Activated CD4-positive, alpha-beta memory T cell treated with anti-CD3 and anti-CD28 coated beads for 36 hours (primary cell): ENCODE measurements at places on chromosomes 5 and 9. TPM values are rescaled to one million over a fixed set of nuclear protein-coding genes. Genes with fewer than 3 reads are reported as not detected.

CNTNAP3B gene
- not detected for total RNA-seq

DNA sequence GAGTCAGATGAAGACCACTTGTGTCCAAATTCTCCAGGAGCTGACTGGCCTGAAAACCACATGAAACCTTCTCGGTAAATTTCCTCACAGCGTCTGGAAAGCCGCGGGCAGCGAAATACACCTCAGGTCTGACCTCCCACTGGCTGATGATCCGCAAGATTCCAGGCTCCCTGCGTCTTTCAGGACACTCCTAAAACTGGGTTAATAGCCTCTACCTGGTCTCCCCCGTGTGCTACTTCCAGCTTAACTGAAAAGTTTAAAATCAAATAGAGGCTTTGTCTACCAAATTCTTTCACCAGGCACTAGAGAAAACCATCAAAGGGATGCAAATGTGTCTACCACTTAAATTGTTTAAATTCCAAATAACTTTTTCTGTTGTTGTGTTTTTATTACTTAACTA, 312.6 kb downstream of the DRD1 start:
- H3K27ac ChIP-seq, result no peak overlapping the region
- DNase-seq, result no peak
- H3K4me1 ChIP-seq, result no peaks in the 10 kb centered on the region
- peaks cover 4% of the 10 kb centered on the region for H3K27me3 ChIP-seq
- H3K36me3 ChIP-seq, result no peaks in the 10 kb centered on the region

- H3K4me1 ChIP-seq, result no peaks in the 10 kb centered on the region
- no peak overlapping the region for H3K27ac ChIP-seq
- H3K36me3 ChIP-seq, result no peaks in the 10 kb centered on the region
- no peak for DNase-seq
- H3K4me3 ChIP-seq, result no peak overlapping the region
These were observed 210.5 kb downstream of the PJA2 start for GRCh38 chr5:109199289-109199688.

ESM1 gene
- 0.56 TPM for total RNA-seq

FOXD4L3 gene
- total RNA-seq, result not detected

- H3K36me3 ChIP-seq, result peaks cover 1% of the 10 kb centered on the region
- peaks cover 3% of the 10 kb centered on the region for H3K4me1 ChIP-seq
- no peak overlapping the region for H3K4me3 ChIP-seq
- DNase-seq, result no peak
- H3K27me3 ChIP-seq, result no peaks in the 10 kb centered on the region
These were observed 279.7 kb upstream of the MSX2 start for GRCh38 chr5:174444479-174445188.

- no peaks in the 10 kb centered on the region for H3K4me1 ChIP-seq
- no peak for DNase-seq
- H3K27me3 ChIP-seq, result no peaks in the 10 kb centered on the region
These were observed 849.8 kb upstream of the CDH6 start for GRCh38 chr5:30343707-30344106.

DNA sequence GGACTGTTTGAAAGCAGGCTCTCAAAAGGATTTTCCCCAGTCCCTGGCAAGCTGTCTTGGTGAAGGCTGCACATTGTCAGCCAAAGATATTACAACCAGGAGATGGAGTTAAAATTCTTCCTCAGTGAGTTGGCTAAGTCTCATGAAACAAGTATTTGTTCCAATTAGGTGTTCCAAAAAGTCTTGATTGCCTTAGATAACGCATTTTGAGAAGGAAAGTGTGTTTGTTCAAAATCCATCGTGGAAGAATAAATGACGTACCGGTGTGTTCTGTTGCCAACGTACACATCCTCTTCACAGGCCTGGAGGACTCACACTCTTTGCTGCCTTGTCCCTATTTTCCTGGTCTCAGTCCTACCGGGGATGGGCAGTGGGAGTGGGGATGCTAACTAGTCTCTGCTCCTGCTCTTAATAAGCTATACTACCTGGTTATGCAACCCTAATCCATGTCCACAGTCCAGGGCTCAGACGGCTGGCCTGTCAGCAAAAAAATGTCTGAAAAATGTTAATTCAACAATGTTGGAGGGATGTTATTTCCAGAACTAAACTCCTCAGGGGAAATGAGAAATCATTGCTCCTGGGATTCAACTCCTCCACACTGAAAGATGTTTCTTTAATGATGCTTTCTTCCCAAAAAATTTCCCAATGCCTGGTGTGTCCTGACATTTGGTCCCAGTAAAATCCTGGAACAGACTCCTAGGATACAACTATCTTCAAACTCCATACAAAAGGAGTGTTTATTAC, 175.3 kb upstream of the KLF9 start:
- no peak for DNase-seq
- no peak overlapping the region for H3K27ac ChIP-seq
- H3K36me3 ChIP-seq, result no peaks in the 10 kb centered on the region
- no peak overlapping the region for H3K4me3 ChIP-seq
- H3K4me1 ChIP-seq, result no peaks in the 10 kb centered on the region

DNA sequence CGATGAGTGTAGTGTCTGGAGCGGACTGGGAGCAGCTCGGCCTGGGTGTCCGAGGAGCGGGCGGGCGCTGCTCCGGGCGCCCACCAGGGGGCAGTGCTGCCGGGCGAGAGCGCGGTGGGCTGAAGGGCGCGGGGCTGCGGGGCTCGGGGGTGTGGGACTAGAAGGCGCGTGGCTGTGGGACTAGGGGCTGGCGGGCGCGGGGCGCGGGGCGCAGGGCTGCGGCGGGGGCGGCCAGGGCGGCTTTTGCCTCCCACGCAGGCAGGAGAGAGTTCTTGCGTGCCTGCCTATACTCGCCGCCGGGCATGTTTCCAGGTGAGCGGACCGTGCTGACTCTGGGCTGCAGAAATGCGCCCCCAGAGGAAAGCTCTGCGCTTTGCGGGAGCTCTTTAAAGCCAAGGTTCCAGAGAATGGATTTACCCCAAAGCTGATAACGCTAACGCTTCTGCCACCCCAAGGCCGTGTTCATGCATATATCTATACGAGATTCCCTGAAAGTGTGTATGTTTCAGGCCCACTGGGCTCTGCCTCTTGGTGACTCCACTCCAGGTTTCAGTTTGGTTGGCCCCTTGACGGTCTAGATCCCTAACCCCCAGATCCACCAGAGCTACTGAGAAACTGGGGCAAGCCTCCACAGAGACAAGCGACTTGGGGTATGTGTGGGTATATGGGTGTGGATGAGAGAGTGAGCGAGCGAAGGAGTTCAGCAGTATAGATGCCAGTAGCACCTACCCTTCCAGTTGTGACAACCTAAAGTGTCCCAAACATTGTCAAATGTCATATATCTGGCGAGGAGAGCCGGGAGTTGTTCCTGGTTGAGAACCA, 56.2 kb downstream of the ACER2 start:
- peak; percentile 73 for DNase-seq
- peaks cover 7% of the 10 kb centered on the region for H3K4me1 ChIP-seq
- H3K36me3 ChIP-seq, result no peaks in the 10 kb centered on the region
- no peak overlapping the region for H3K27ac ChIP-seq
- peak overlapping the region; percentile 72 for H3K4me3 ChIP-seq

- H3K27me3 ChIP-seq, result peaks cover 24% of the 10 kb centered on the region
- H3K4me1 ChIP-seq, result no peaks in the 10 kb centered on the region
- no peak overlapping the region for H3K4me3 ChIP-seq
- DNase-seq, result no peak
- H3K27ac ChIP-seq, result no peak overlapping the region
These were observed 206.0 kb downstream of the MELK start for GRCh38 chr9:36778682-36779081.

GRCh38 chr5:132203464-132203818, 24.2 kb downstream of the P4HA2 start:
- no peak for DNase-seq
- H3K4me1 ChIP-seq, result no peaks in the 10 kb centered on the region
- no peak overlapping the region for H3K4me3 ChIP-seq
- H3K27ac ChIP-seq, result no peak overlapping the region

ADGRD2 gene
- not detected for total RNA-seq
